LoVo (cell line): ENCODE measurements at places on chromosomes 11 and 22.

- DNase-seq = no peak
Observed at GRCh38 chr11:95324826-95325225, 93.8 kb upstream of the SESN3 start.

DNA sequence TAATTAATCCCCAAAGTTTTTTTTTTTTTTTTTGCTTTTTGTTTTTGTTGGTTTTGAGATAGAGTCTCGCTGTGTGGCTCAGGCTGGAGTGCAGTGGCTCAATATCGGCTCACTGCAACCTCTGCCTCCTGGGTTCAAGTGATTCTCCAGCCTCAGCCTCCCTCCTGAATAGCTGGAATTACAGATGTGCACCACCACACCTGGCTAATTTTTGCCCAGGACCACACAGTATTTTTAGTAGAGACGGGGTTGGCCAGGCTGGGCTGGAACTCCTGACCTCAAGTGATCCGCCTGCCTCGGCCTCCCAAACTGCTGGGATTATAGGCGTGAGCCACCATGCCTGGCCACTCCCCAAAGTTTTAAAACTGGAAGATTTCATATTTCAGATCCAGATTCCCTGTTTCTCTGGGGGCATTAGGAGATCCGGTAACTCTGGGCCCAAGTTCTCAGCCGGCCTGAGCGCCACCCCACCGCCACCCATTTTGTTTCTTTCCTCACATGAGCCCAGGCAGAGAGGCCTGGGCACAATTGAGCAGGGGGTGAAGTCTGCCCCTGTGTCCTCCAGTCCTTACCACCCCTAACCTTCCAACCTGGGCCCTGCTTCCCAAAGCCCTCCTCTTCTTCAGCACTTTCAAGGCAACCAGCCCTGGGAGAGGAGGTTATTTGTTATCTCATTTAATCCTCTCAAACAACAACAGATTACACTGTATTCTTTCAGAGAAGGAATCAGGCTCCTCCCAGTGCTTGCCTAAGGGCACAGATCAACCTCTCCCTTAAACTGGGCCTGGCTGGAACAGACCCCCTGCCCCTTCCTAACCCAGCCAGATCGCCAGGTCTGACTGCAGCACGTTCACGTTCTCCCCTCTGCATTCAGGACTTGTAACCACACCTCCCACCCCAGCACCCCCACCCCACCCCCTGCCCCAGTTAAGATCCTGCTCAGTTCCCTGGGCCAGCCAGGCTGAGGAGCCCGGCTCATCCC lies 1.9 kb upstream of the CSNK1E start:
- no peak for DNase-seq

DNA sequence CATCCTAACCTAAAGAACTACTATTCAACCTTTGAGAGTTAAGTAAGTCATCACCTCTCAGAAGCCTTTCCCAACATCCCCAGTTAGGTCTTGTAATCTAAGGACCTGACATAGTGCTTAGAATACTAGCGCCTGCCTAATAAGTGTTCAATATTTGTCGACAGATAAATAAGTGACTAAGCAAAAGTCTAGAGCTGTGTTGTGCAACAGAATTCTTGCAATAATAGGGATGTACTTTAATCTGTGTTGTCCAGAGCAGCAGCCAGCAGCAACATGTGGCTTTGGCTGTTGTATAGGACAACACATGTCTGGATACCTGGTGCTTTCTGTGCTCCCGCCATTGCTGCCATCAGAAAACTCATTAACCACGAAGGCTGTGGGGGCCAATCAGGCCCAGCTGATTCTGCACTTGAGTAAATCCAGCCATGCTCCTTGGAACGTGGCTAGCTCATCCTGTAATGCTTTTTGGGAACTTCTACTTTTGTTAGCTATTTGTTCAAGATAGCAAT lies 66.8 kb upstream of the NTM start:
- DNase-seq = no peak

GRCh38 chr11:9253086-9253485 lies 12.1 kb downstream of the DENND5A start:
- no peak for DNase-seq

DNA sequence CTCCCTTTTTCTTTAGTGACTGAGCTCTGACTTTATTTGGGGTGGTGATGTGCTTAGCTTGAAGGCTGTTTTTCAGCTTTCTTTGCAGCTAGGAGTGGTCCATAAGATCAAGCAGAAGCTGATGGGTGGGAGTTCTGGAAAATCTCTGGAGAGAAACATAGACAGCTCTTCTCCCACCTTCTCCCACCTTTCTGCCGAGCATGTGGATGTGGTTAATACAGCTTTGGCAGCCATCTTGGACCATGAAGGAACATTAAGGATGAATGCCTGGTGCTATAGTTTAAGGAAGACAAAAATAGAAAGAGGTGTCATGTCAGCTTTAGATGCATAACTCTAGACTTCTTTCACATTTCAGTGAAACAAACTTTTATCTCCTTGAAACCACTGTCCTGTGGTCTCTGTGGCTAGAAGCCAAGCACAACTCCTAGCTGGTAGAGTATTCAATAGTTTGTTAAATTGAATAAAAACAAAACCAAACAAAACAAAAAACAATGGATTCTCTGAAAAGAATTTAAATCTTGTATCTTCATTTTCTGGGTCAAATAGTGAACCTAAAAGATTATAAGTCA lies 203.6 kb upstream of the SESN3 start:
- no peak for DNase-seq

DNA sequence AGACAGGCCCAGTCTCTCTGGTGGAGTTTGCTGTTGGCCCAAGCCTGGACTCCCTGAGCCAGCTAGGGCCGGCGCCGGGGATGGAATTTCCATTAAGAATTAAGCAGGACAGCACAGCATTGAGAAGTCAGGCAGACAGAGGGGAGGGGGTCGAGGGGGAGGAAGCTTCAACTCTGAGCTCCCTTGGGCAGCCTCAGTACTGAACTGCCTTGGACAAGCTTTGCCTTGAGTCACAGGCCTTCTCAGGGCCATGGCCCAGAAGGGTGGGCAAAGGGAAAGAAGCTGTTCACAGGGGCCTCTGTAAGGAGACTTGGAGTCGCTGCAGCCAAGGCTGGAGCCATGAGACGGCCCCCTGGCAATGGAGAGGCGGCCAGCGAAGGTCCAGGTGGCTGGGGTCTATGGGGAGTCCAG lies 2.6 kb upstream of the INSC start:
- no peak for DNase-seq

GRCh38 chr11:110829873-110830272 lies 117.6 kb upstream of the ARHGAP20 start:
- DNase-seq = no peak

- peak; percentile 69 for DNase-seq
Observed at GRCh38 chr22:46007003-46007847, 30.3 kb upstream of the WNT7B start.

DNA sequence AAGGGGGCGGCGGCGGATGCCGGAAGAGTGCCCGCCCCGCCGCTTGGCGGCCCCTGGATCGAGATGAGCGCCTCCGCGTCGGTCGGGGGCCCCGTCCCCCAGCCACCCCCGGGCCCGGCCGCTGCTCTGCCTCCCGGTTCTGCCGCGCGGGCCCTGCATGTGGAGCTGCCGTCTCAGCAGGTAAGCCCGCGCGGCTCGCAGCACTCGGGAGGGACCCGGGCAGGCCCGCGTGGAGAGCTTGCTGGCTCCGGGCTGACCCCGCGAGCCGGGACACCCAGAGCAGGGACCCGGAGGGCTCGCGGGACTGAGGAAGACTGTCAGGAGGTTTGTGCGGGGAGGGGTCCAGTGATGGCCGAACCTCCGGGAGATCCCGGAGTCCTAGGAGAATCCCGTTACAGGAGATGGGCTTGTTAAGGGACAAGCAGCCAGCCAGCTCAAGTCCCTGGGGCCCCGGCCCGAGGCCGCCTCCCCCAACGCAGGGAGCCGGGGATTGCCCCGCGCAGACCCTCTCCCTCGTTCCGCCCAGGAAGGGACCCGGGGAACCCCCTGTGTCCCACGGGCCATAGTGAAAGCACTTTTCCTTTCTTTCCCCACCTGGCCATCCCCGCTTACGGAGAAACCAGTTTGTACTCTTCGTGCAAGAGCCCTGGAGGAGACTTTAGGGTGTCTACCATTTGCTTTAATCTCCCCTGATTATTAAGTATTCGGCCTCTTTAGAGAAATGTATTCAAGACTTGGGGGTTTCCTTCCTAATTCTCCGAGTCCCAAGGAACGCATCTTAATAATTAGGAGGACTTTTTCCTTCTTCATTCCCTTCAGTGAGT lies 547 bp downstream of the UVRAG start:
- no peak for DNase-seq

DNA sequence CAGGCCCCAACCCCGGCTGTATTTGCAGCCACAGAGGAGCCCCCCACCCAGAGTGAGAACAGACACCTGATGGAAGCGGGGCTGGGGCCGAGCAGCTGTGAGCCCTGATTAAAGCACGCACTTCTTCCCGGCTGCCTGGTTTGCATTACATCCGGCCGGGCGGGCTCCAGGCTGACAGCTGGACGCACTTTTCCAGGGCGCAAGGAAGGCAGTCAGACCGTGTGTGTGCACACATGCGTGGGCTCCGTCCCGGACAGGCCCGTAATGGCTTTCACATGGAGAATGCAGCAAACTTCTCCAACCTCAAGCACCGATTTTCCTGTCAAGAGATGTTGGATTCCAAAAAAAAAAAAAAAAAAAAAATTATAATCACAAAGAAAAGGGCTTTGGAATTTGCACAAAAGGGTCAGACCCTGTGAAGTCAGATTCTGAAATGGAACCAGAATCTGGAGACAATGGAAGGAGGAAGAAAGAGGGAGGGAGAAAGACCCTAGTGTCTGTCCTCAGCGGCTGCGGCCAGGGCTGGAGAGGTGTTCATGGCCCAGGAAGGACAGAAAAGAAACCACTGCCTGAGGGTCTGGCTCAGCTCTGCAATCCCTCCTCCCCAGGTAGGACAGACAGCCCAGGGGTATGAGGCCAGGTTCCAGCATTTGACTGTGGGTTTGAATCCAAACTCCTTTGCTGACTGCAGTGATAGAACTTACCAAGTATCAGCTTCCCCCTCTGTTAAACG lies 365.5 kb downstream of the MN1 start:
- DNase-seq = no peak

GRCh38 chr22:40108396-40108795 lies 69.3 kb upstream of the TNRC6B start:
- DNase-seq = no peak

GRCh38 chr11:86749376-86749775 lies 51.0 kb upstream of the PRSS23 start:
- DNase-seq = no peak

DNA sequence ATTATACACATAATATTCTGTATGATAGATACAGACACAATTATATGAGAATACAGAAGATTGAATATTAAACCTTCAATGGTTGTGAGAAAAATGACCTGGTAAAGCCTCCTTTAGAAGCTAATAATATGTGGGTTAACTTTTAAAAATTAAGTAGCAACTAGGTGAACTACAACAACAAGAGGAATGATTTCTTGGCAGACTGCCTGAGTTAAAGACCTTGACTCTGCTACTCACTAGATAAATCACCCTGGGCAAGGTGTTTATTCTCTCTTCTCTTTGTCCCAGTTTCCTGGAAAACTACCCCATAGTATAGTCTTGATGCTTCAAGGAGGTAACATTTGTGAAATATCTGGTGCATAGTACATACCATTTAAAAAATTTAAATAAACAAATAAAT lies 519.6 kb upstream of the TENM4 start:
- DNase-seq = no peak

- DNase-seq = no peak
Observed at GRCh38 chr11:69939551-69940245, 120.5 kb upstream of the FGF3 start.

DNA sequence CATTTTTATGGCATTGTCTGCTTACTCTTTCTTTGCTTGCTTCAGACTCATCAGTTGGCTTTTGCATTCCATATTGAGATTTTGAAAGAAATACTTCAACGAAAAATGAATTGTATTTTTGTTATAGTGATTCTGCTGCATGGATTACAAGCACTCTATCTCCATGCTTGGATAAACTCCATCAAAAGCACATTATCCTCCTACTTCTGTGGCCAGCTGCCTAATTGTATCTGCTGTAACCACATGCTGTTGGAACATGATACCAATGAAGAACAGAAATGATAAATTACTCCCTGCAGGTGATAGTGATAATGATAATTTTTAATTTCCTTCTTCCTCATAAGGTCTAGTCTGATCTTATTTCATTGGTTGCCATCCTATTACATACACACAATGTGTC lies 100.8 kb downstream of the PRMT3 start:
- DNase-seq = no peak

DNA sequence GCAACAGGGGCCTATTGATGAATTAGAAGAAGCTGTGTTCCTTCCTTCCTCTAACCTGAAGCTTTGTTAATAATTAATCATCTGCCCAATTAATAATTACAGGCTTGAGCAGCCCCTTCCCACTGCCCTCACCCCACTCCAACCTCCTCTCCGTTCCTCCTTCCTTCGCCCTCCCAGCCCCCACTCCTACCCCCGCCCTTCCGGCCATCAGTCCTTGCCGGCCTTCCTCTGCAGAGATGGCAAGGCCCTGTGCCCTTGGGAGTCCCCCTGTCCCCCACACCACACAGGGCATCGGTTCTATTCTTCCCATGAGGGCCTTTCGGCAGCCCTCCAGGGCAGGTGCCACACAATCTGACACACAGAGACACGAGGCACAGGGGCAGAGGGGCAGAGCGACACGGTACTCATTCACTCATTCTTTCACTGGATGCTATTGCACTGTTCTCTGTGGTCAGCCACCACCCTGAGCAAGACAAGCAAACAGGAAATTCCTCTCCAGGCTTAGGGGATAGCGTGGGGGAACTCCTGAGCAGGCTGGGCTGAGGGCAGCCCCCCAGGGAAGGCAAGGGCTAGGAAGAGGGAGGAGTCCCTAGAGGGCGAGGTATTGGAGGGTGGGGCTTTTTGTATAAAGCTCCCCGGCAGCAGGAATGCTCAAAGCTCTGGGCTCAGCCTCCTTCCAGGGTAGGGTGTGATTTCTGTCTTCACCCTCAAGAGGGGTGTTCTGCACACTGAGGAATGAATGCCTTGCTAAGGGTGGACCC lies 14.7 kb downstream of the MGAT3 start:
- DNase-seq = no peak

DNA sequence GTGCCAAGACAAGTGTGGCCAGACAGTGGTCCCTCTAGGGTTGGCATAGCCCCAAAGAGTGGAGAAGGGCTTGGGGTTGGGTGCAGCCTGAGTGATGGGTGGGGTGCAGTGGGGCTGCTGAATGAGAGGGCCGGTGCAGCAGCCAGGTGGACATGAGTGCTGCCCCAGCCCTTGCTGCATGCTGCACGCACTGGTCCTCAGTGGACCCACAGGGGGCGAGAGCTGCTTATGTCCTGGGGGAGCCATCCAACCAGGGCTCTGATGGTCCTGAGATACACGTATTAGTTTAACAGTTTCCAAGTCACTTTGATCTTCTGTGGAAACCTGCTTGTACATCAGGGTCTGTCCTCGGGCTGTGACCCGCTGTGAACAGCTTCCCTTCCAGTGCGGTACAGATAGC lies 23.9 kb upstream of the ACR start:
- DNase-seq = no peak

DNA sequence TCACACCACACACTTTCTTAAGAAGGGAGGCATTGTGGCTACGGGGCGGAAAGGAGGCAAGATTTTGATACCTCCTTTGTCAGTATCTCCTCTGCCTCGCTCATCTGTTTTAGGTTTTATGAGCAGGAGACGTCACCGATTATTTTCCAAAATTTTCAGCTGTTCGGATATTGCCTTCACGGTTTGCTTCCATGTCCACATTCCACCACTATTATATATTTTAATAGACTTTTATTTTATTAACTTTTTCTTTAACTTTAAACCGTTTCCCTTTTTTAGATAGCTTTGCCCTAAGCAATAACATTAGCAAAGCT lies 33.7 kb upstream of the CREB3L1 start:
- DNase-seq = no peak
